ENCODE measurements at places on chromosomes 3 and 15.

DNA sequence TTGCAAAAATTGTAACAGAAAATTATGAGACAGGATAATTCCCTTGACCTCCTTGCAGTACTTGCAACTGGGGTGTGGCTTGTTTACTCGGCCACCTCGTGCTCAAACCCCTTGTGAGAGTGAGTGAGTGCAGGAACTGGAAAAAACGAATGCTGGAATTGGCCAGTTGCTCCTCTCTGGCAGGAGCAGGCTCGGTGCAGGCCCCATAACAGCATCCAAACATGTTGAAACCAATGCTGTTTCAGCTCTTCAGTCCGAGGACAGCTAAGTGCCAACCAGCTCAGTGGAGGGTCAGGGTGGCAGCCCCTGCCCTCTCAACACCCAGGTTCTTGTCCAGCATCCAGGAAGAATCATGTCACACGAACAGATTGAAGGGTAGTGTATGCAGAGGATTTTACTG lies 36.9 kb downstream of the METTL6 start:
- no peak for DNase-seq

- no peak for DNase-seq
These were observed 107.2 kb downstream of the PGPEP1L start for GRCh38 chr15:98900356-98900755.

DNA sequence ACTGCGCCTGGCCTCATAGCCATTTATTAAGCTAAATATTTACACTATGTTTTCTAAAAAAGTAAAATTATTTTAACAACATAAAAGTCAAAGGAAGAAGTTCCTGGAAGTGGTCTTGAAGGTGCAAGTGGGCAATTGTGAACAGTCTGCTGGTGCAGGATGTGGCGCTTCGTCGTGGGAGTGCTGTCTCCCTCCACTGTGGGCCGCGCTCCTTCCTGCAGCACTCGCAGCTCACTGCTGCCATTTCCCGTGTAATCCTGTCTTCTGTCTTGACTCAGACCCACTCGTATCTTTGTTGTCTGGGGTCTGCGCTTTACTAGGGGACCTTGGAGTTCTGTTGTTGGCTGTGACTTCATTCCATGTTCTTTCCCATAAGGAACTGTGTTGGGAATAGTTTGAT lies 56.3 kb downstream of the APBA2 start:
- DNase-seq, result no peak

GRCh38 chr15:46552316-46552715 lies 917.5 kb downstream of the SQOR start:
- DNase-seq, result no peak

DNA sequence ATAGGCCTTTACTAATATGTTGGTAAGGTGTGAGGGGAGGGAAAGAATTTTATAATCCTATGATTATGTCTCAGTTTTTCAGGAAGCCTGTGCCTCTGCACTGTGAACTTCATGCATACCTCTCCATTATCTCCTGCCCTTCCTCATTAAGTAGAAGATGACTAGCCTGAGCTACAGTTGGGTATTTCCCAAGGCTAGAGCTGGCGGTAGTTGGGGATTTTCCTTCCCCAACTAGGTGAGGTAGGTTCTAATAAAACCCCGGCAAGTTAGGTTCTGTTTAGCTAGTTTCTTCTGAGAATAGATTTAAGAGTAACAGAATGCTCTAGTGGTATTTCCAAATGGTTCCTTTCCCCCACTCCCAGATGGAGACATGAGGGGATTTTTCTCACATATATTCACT lies 414.5 kb downstream of the GRM7 start:
- no peak for DNase-seq

GRCh38 chr15:67884514-67885174 lies 44.8 kb upstream of the RNU6-1 start:
- peak; percentile 16 for DNase-seq

DNA sequence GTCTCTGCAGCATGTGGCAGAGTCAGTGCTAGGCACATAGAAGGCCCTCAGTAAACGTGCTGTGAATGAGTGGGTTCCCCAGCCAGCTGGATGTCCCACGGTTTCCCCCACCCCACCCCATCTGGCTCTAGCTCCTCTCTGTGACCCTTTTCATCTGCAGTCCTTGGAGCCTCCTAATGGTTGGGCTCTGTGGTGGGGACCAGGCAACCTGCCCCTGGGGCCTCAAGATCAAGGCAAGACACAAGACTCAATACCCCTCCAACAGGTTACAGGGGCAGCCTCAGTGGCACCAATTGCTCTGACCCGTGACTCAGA lies 17.1 kb upstream of the CYP11A1 start:
- DNase-seq, result no peak

GRCh38 chr3:105493305-105493892 lies 126.7 kb downstream of the ALCAM start:
- no peak for DNase-seq

GRCh38 chr15:76904461-76905012 lies 603 bp downstream of the SCAPER start:
- DNase-seq, result peak; percentile 9

DNA sequence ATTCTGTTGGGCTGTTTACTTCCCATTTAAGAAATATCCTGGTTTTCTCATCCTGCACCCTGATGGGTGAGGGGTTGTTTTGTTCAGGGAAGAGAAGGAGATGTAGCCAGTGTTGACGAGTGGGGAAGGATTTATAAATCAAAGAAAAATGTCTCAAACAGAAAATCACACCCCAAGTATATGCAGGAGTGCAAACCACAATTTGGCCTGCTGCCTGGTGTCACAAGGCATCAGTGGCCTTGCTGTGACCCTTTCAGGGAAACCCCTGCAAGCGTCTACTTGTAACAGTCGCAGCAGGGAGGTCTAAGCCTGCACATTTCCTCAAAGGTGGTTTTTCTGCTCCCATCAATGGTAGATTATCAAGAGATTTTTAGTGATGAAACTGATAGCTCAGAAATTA lies 132.6 kb upstream of the LRRN1 start:
- DNase-seq, result no peak

DNA sequence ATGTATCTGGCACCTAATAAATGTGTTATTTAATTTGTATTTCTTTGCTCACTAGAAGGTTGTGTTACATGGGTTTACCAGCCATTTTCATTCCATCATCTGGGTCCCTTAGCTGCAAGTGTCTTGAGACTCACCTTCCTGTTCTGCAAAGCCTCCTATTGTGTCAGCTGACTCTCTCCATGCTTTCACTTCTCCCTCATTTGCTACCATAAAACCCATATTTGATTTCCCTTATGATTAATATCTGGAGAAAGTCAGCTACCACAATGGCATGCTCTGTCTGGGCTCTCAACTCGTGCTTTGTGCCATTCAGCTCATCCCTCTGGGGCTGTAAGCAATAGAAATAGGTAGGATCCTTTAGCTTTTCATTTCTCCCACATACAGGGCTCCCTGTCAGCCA lies 79.5 kb upstream of the EIF1B start:
- no peak for DNase-seq

DNA sequence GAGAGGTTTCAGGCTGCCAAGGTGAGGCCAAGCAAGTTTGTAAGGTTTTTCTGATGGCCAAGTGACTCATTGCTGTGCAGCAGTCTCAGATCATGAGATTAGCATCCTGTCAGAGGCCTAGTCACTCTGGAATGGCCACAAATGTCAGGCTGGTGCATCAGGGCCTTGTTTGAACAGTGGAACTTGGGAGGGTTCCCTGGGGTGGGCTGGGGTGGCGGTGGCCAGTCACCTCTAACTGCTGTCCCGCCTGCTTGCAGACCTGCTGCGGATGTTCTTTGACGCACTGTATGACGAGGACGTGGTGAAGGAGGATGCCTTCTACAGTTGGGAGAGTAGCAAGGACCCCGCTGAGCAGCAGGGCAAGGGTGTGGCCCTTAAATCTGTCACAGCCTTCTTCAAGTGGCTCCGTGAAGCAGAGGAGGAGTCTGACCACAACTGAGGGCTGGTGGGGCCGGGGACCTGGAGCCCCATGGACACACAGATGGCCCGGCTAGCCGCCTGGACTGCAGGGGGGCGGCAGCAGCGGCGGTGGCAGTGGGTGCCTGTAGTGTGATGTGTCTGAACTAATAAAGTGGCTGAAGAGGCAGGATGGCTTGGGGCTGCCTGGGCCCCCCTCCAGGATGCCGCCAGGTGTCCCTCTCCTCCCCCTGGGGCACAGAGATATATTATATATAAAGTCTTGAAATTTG lies 2.8 kb upstream of the FAM131A start:
- DNase-seq, result no peak

DNA sequence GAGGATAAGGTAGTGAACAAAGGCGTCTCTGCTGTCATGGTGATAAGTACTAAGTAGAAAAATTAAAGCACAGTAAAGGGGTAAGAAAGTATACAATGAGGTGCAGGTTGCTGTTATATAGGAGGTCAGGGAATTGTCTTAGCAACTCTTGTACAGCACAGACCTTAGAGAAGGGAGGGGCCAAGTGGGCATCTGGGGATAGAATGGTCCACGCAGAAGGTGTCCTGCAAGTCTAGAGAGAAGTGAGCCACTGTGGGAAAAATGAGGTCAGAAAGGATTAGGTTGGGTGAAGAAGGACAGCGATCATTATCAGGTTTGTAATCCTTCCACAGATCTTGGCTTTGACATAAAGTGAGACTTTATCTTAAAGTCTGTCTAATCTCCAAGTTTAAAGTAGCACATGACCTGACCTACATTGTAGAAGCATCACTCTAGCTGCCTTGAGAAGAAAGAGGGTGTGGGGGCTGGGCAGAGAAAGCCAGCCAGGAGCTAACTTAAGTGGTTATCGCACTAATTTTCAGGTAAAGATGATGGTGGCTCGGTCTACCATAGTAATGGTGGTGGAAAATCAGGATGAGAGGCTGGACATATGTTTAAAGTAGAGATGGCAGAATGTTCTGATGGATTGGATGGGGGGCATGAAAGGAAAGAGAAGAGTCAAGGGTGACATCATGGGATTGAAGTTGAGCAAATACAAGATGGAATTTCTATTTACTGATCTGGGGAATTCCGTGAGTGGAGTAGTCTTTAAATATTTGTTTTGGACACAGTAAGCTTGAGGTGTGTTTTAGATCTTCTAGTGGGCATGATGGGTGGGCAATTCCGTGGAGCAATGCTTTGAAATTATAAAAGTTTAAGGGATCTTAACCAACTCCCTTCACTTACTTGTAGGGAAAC lies 919.2 kb downstream of the ROBO1 start:
- no peak for DNase-seq

DNA sequence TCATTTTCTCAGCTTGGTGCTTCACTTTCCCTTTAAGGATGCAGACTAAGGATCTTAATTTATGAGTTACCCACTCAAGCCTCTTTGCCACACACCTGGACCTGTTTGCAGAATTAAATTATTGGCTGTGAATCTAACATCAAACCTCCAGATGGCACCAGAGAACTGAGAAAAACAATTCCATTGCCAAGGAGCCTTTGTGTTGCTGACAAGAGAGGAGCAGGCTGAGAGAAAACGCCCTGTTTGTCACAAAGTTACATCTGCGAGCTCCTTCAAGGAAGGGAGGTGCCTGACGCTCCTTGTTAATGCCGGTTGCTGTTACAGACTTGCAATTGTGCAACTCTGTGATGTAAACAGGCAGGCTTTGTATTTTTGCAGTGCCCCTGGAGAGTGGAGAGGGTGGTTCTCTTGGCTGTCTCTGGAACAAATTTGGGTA lies 36.3 kb upstream of the TMC3 start:
- DNase-seq, result no peak

- no peak for DNase-seq
These were observed 222.8 kb upstream of the TPRG1 start for GRCh38 chr3:188948997-188949389.

- no peak for DNase-seq
These were observed 92.3 kb downstream of the SMAD3 start for GRCh38 chr15:67157521-67158252.

- DNase-seq, result no peak
These were observed 29.3 kb upstream of the TPM1 start for GRCh38 chr15:63013052-63013808.

DNA sequence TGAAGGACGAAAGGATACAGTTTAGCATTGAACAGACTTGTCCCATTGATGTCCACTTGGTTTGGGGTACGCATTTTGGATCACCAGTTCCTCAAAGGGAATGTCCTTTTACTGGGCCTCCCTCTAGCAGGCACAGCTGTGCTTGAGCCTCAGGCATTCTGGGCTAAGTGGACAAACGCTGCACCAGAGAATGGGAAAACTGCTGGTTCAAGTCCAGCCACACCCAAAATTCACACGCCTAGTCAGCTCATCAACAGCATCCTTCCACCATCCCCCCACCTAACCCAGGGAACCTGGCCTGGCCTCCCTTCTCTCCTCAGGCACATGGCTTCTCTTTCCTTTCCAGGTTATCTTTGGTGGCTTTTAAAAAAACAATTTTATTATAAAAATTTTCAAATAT lies 59.1 kb upstream of the ALDH1A3 start:
- no peak for DNase-seq

GRCh38 chr15:38680775-38681174 lies 116.2 kb upstream of the RASGRP1 start:
- no peak for DNase-seq

- DNase-seq, result no peak
These were observed 269.4 kb upstream of the TTC14 start for GRCh38 chr3:180332608-180333007.

DNA sequence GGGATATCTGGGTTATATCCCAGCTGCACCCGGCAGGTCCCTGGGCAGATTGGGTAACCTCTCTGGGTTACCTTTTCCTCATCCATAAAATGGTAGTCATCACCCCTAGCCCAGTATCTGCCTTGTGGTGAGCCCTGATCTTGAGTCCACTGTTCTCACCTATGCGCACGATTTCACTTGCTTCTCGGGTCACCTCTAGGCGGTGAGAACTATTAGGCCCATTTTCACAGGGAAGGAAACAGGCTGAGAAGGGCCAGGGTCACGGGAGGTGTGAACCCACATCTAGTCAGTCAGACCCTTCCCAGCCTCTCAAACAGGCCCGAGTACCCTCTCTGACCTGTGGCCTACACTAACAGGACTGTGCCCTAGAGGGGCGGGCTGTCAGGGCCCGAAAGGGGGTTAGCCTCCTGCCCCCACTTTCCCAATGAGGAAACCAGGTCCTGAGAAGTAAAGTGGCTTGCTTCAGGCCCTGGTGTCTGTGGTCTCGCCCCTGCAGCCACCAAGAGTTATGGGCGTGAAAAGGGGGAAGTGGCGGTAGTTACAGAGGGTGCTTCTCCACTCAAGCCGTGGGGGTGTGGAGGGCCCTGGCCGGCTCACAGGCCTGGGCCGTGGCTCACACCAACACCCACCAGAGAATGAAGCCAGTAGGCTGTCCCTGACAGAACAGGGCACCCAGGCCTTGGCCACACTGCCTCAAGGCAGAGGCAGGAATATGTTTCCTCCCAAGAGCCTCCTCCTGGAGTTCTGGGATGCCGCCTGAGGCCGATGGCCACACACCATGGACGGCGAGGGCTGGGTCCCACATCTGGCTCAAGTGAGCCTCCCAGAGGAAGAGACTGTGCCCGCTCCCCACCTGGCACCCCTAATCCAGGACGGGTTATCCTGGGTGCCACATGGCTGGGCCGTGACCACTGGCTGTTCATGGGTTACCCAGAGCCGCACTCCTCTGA lies 19.5 kb downstream of the PSTPIP1 start:
- DNase-seq, result no peak
